GF-D8 (cell line): ENCODE measurements at places on chromosomes 5 and 9.

DNA sequence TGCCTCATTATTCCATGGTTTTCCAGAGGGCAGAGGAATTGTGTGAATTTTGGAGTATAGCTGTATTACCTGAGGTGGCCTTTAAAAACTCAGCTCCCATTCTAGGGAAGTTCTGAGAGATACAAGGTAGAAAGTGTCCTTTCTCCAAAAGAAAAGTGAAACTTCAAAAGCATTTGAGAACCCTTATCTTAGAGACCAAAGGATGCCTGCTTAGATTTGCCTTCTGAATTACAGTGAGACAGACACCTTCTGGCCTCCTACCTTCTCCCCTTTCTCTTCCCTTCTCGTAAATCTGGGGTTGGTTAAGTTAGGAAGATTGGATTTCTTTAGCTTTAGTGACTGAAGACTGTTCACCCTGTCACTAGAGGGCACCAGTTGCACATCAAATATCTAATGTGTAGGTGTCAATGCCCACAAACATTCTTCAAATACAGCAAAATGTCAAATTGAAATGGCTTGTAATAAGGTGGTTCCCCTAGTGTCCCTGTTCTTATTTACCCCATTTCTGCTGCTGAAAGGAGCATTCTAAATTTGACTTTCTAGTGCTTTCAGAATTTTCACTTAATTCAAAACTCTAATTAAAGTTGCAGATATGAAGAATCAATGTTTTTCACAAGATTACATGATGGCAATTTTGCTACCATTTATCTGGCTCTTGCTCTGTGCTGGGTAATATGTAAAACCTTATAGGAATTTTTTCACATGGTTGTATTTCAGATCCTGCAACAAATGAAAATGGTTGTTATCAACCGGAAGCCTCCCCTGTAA, 46.7 kb downstream of the PRRC1 start:
- DNase-seq = peak; percentile 5

DNA sequence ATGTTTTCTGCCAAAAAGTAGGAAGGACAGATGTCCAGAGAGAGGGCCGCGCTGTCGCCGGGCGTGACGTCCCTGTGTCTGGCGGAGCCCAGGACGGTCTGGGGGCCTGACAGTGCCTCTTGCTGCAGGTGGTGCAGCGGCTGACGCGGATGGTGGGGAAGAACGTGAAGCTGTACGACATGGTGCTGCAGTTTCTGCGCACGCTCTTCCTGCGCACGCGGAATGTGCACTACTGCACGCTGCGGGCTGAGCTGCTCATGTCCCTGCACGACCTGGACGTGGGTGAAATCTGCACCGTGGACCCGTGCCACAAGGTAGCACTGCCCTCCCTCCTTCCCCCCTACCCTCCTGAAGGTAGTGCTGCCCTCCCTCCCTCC, 7.8 kb downstream of the NELFB start:
- DNase-seq = no peak

- DNase-seq = no peak
These were observed 210.1 kb downstream of the EPB41L4A start for GRCh38 chr5:112208699-112209615.

DNA sequence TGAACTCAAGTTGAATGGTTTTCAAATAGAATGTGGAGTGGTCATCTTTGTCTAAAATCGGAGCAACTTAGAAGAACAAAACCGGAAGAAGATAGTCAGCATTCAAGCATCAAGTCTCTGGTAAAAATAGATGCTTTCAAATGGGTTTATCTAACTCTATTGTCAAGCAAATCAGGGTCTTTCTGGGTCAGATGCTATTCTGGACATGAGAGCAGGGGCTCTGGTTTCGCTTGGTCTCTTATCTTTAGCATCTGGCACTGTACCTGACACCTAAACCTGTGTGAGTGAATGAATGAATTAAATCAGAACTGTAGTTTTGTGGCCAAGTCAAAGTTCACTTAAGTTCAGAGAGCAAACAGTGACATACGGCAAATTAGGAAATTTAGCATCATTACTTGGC, 173.5 kb downstream of the SLIT3 start:
- no peak for DNase-seq

DNA sequence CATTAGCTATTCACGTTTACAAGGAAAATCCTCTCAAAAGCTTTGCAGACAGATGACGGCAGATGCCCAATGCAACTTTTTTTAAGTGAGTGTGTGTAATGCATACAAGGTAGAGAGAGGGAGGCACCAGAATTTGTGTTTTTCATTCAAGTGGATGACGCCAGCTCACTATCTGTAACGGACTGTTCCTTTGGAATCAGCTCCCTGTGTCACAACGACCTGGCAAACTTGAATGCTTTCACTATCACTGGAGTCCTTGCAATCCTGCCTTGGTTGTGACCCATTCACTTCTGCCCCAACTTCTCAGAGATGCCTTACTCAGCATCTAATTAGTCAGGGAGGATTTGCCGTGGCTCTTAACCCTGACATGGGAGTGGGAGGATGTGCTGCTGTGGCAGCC, 148.5 kb downstream of the BNC2 start:
- DNase-seq = no peak

GRCh38 chr9:109776391-109776790, 3.6 kb upstream of the PALM2AKAP2 start:
- no peak for DNase-seq

GRCh38 chr9:77156646-77157371, 20.5 kb upstream of the VPS13A start:
- no peak for DNase-seq

DNA sequence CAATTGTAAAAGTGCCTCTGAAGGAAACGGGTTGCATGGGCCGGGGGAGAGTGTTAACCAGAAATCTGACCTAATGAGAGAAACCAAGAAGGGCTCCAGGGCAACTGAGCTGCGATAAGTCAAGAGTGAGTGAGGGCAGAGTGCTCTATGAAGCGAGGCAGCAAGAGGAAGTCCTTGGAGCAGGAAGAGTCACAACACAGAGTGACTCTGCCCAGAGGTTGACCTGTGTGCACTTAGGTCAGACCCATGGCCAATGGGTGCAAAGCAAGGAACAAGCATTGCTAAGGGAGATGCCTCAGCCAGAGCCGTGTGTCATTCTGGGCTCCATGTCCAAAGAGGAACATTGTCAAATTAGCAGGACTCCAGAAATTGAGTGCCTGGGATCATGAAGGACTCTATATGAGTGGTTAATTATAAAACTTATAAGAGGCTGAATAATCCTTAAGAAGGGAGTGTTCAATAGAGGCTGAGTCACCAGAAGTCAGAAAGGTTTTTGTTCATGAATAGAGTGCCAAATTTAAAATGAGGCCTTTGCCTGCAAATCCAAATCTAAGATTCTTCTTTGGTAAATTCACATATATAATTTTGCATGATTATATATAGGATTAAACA, 438.5 kb downstream of the MED10 start:
- no peak for DNase-seq

DNA sequence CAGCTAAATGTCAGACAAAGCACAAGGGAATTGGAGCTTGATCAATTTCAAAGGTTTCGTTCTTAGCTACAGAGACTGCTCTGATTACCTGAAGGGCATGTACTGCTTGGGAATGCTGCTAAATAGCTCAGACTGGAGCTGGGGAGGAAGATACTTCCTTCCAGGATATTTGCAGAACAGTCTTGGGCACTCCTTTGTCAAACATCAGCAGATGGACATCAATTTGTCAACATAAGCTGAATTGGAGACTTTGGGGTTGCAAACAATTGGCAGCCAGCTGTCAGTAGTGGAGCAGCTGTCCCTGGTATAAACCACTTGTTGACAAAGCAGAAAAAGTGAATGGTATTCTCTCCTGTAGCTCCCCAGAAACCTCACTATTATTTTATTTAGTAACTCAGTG, 182.0 kb downstream of the CCDC192 start:
- no peak for DNase-seq

DNA sequence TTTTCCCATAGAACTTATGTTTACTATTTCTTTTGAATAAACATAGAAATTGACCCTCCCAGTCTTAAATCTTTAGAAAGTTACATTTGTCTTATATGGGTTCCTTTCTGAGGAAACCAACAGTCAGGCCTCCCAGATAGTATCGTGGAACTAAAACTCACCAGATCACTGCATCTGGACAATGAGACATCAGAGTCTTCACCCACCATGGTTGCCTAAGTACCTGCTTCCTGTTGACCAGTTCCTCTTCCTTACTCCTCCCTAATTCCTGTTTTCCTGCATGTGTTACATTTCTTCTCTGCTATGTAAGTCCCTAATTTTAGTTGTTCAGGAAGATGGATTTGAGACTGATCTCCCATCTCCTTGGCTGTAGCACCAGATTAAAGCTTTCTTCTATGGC, 462.2 kb downstream of the DIRAS2 start:
- no peak for DNase-seq

- DNase-seq = no peak
These were observed 24.8 kb downstream of the DAB2IP start for GRCh38 chr9:121675969-121676822.

DNA sequence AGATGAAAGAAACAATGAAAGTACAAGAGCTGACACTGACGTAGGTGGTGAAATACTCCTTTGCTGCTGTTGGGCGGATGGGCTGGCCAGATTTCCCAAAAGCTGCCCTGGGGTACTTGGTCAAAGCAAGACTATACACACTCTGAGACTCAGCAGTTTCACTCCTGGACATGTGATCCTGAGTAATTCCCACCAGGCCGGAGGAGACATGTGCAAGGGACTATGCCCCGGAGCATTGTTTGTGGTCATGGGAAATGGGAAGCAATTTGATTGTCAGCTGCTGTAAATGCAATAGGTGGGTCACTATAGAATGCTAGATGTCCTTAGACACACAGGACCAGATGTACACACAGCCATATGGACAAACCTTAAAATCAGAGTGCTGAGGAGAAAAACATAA, 116.1 kb downstream of the DCP2 start:
- DNase-seq = no peak

DNA sequence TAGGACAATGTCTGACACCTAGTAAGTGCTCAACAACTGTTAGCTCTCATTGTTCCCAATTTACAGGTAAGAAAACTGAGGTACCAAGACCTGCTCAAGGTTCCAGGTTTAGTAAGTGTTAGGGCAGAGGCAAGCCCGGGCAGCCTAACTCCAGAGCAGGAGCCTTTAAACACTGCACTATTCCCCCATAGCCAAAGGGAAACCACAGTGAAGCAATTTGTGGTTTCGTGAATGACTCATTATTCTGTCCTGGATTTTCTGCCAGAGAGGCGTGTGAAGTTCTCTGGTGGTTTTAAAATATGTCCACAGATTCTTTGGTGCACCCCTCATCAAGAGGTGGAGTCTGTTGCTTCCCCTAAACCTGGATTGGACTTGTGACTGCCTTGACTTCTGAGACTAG, 1.0 kb upstream of the MCC start:
- DNase-seq = peak; percentile 34

GRCh38 chr5:132474881-132475496, 15.6 kb downstream of the IRF1 start:
- no peak for DNase-seq

DNA sequence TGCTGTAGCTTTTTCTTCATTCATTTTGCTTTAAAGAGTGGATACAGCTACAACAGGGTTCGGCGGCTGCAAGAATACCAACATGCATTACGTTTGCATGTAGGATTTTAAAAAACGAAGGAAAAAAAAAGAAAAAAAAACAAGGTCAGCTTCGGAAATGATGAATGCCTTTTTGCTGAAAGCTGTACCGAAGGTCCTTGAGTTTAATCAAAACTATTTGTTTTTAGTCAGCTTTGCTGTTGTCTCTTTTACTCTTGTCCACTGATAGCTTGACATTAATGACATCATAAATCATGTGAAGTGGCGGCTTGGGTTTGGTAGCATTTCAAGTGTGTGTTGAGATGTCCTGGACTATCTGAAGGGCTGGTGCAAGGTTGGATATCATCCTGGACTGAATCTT, 779.1 kb downstream of the NR2F1-AS1 start:
- DNase-seq = no peak

- DNase-seq = no peak
These were observed 2.5 kb upstream of the MAPK9 start for GRCh38 chr5:180294411-180294810.

DNA sequence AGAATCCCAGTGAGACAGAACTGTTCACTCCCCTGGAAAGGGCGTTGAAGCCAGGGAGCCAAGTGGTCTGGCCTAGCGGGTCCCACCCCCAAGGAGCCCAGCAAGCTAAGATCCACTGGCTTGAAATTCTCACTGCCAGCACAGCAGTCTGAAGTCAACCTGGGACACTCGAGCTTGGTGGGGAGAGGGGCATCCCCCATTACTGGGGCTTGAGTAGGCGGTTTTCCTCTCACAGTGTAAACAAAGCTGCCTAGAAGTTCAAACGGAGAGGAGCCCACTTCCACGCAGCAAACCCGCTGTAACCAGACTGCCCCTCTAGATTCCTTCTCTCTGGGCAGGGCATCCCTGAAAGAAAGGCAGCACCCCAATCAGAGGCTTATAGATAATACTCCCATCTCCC, 45.1 kb upstream of the PTGER4 start:
- no peak for DNase-seq

DNA sequence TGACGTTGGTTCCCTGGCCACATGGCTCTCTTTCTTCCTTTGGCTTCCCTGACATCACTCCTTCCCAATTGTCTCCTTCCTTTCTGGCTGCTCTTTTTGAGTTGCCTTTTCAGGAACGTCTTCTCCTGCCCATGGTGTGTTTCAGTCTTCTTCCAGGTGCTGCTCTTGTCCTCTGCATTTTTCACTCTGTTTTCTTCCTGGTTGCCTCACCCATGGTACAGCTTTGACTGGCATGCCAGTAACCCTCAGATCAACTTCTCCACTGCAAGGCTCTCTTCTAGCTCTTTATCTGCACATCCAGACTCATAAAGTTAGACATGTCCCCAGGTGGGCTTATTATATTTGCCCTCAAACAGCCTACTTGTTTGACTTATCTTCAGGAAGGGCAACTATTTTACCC, 91.0 kb upstream of the ANKH start:
- DNase-seq = no peak

GRCh38 chr5:157545610-157546310, 29.8 kb downstream of the ADAM19 start:
- no peak for DNase-seq

DNA sequence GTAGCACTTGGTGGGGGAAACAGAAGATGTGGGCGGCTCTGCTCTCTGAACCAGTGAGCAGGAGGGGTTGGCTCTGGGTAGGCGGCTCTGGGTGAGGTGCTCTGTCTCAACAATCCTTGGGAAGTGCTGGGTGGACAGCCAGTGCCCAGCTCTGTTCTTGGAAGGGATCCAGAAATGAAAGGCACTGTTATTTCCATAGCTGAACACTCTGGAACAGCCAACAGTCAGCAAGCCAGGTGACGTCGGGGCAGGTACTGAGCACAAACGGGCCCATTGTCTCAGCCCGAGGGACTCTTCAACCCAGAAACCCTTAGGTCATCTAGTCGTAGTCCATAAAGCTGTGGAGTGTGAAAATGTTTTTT, 36.3 kb downstream of the OLFM1 start:
- no peak for DNase-seq

DNA sequence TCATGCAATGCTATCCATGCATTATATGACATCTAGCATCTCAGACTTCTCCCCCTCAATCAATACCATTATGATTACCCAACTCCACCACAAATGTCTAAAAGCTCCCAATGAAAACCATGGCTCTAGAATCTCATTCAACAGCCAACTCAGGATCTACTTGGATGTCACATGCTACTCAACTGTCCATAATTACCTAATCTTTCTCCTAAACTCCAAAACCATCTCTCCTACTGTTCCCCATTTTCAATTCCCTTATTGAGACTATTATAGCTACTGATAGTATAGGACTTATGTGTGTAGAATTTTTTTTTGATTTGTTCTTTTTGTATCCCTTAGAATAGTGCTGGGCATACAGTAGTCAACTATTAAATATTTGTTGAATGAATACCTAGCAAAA, 8.2 kb upstream of the STRBP start:
- no peak for DNase-seq
